GM04503 (cell line): ENCODE measurements at places on chromosomes 5 and 9.

GRCh38 chr5:85049020-85049419 lies 664.3 kb upstream of the EDIL3 start:
- no peak for DNase-seq

DNA sequence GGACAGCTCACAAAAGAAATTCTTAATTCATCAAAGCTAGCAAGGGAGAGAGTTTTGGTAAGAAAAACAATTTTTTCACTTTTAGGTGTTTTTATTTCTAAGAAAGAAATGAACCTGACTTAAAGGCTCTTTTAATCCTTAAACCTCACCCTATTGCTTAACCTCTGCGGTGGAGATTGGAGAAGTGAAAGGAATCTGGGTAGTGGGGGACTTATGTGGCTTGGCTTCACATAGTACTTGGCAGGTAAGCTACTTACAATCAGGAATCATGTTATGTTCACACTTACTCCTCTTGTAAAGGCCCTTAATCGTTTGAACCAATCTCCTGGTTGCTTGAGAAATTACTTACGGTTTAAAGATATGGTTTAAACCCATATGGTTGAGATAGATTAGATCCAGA lies 104.8 kb downstream of the ISOC1 start:
- no peak for DNase-seq

DNA sequence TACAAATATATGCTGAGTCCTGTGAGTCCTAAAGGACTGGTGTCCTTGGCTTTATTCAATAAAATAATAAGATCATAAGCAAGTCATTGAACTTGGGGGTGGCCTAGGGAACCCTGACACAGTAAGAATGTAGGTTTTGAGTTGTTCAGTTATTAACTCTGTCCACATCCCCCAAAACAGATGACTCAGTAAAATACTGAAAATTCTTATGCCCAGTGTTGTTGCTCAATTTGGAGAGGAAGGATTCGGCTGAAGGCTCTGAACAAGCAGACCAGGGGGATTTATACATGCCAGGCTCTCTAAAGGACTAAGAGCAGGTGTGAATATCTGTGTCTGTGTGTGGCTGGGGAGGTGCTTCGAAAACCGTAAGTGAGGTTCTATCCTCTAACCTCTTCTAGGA lies 173.7 kb downstream of the RMI1 start:
- DNase-seq: no peak

- peak; percentile 6 for DNase-seq
These were observed at the start of gene SELENOP for GRCh38 chr5:42811591-42812446. Gene SELENOP, minus strand, starts transcription at chr5:42811892. Its CDS starts 3,539 bp downstream, at chr5:42808353.

GRCh38 chr9:109019420-109019819 lies 6.1 kb upstream of the CTNNAL1 start:
- DNase-seq: no peak

DNA sequence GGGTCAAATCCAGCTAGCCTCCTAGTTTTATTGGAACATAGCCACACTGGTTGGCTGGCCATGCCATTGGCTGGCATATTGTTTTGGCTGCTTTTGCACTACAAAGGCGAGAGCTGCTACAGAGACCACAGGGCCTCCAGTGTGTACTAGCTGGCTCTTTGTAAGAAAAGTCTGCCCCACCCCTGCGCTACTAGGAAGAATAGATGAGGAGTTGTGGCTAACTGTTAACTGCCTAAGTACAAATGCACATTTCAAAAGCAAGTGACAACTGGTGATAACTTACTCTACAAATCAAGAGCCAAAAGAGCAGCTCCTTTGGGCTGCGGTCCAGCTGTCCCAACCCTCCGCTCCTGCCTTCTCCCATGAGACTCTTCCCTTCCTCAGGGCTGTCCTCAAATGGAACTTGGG lies 63.9 kb downstream of the SERINC5 start:
- no peak for DNase-seq

DNA sequence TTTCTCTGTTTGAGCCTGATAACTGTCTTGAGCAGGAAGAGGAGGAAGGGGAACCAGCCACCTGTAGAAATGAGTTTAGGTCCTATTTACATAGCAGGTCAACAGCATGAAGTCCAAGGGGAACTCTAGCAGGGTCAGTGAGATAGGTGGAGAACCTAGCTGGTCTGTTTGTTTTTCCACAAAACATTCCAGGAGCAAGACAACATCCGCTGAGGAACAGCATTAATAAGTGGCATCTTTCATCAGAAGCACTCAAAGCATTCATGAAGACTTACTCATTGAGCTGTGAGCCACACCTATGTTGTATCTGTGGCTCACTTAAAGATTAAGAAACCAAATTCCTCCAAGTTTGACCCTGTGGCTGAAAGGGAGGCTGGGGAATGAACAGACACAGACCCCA lies 115.9 kb downstream of the ACTBL2 start:
- DNase-seq: peak; percentile 28
